Adrenal gland (tissue), 19 donors: ENCODE measurements at places on chromosomes 12 and 14.
A peak's percentile ranks its signal among the peaks of the same experiment; 100 is the strongest.

DNA sequence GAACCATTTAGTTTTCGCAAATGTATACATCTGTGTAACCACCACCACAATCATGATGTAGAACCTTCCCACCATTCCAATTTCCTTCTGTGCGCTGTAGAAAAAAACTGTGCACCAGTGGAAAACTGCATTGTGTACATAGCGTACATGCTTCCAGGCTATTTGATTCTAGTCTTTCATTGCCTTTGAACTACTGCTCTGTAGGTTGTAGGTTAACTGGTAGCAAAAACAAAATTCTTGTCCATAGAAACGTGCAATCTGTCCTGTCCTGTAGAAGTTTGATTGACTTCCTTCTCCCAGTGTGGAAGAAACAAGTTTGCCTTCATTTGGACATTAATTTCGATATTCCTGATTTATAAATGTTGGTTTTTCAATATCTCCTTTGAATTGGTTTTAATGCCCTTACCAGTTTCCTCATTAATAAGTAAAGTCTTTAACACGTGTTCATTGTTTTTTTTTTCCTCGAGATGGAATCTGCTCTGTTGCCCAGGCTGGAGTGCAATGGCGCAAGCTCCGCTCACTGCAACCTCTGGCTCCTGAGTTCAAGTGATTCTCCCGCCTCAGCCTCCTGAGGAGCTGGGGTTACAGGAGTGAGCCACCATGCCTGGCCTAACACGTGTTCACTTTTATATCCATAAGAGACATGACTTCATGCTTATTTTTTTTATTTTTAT is 3.6 kb upstream of the ISM2 start:
- no peak for DNase-seq

GRCh38 chr14:65422088-65422834 is 9.7 kb downstream of the FUT8 start:
- DNase-seq: no peak

GRCh38 chr14:68359837-68360552 is 432.9 kb downstream of the ZFP36L1 start:
- DNase-seq: no peak

DNA sequence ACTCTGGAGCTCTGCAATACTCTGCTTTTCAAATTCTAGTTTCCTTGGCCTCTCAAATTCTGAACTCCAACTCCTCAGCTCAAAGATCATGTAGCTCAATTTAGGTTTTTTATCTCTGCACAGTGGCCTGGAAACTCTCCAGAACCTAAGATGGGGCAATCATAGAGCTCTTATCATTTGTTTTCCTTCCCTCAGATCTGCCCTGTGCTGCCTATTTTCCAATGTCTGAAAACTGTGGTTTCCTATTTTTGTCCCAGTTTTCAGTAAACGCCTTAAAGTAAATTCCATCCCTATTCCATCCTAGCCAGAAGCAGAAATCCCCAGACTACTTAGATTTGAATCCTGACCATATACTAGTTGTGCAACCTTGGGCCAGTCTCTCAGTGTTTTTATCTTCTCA is 73.2 kb downstream of the CEP83 start:
- DNase-seq: peak; percentile 68

DNA sequence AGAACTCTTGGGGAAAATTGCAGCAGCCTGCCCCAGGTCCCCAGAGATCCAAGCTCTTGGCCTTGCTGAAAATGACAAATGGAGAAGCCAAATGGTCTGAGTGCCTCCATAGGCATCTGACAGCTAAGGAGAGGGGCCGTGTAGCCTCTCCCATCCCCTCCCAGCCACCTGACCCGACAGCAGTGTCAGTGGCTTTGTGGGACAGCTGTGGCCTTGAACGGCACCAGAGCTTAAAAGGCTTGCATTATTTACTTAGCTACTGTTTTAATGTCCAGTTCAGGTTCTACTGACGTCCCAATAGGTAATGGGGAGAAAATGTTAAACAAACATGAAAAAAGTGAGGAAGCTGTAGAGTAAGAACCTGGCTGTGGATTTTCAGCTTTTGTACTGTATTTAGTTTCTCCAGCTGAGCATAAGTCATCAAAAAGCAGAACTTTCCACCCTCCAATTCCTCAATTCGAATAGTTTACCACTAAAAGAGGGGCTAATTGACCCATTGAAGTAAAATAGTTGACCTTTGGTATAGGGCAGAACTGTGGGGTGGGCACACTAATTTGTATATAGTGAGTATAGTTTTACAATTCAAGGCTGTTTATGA is 50.0 kb downstream of the FOS start:
- no peak for DNase-seq

GRCh38 chr12:48852734-48853688 is 1.0 kb upstream of the DDX23 start:
- DNase-seq: peak; percentile 92

DNA sequence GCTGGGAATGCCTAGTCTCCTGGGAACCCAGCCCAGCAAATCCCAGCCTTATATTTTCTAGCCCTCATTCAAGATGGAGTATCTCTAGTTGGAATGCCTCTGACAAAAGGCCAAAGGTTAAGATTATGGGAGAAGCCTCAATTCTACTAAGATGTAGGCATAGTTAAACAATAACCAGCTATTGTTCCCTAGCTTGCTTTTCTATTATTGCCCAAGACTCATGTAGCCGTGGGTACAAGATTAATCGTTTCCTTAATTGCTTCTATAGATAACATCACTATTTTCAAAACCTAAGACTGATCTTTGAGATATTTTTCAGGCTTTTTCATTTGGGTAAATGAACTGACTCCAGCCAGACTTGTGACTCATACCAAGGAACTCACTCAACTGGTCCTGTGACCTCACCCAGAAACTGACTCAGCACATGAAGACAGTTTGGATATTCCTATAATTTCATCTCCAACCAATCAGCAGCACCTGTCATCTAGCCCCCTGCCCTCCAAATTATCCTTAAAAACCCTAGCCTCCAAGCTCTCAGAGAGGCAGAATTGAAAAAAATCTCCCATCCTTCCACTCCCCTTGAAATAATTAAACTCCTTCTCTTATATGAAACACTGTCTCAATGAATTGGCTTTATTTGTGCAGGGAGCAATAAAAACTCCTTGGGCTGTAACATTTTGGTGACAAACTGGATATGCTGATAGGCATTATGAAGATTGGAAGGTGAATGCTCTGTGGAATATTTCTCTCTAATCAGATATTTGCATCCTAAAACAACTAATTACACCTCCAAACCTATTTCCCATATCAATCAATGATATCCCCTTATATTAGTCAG is 589.0 kb downstream of the C12orf50 start:
- no peak for DNase-seq

DNA sequence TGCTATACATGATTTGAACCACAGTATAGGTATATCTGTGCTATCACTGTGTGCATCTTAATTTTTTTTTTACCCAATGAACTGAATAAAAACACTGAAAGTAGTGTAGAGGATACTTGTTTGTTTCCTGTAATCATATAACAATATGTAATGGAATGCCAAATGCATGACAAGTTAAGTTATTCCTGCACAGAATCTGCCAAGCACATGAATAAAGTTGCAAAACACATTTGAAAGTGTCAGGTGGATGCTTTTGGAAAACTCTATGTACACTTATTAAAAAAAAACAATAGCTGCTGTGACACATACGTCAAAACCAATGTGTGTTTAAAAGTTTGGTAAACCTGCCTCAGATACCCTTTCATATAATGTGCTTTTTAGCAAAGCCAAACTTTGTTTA is 1638.1 kb upstream of the SEL1L start:
- no peak for DNase-seq

GRCh38 chr14:35557221-35557747 is 23.3 kb downstream of the INSM2 start:
- no peak for DNase-seq

GRCh38 chr12:131097202-131098177 is 143.8 kb downstream of the ADGRD1 start:
- DNase-seq: peak; percentile 7

- DNase-seq: no peak
These were observed 4.7 kb upstream of the TTC7B start for GRCh38 chr14:90820958-90821357.

- DNase-seq: no peak
These were observed 4.9 kb downstream of the WSB2 start for GRCh38 chr12:118055865-118056773.

DNA sequence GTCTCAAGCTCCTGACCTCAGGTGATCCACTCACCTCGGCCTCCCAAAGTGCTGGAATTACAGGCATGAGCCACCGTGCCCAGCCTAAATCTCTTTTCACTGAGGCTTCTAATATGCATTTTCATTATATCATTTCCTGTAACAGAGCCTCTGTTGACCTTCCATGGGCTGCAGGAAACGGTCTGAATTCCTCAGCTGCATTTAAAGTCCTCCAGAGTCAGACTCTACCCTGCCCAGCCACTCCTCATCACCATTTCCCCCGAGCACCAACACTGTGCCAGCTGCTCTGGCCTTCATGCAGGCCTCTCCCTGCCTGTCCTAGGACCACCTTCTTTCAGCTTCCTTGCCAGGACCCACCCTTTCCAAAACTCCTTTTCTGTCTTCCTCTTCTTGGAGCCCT is 9.8 kb upstream of the NFKBIA start:
- DNase-seq: peak; percentile 39

- no peak for DNase-seq
These were observed 310.0 kb upstream of the DCN start for GRCh38 chr12:91492648-91493047.

- no peak for DNase-seq
These were observed 718 bp upstream of the TROAP start for GRCh38 chr12:49322367-49322707.

DNA sequence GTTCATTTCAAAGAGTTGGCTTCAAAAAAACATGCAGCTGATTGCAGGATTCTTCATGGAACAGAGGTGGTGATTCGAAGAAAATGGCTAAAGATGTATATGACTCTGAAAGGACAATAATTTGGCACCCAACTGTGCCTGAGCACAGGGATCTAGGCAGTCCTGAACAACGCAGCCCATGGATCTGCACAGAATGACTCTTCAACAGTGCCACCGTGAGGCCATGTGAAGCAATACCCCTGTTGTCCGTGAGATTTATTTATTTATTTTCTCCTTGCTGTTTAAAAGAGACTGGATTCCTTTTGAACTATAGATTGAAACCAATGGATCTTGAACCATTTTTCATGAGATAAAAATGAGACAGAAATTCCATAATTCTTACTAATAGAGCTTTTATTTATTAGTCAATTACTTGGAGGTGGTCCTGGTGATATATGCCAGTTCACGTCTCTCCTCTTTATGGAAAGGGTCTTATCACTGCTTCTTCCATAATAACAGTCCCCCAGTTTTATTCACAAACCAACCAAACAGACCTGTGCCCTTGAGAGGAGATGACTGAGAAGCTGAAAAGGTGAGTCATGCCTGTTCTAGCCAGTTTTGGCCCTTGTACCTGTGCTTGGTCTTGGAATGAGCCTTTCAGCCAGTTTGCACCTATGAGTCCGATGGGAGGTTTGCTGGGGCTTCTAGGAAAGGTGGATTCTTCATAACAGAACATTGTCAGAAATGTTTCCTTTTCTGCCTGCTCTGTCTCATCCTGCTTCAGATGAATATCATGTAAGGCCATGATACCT is 1598.3 kb downstream of the AACS start:
- DNase-seq: no peak

DNA sequence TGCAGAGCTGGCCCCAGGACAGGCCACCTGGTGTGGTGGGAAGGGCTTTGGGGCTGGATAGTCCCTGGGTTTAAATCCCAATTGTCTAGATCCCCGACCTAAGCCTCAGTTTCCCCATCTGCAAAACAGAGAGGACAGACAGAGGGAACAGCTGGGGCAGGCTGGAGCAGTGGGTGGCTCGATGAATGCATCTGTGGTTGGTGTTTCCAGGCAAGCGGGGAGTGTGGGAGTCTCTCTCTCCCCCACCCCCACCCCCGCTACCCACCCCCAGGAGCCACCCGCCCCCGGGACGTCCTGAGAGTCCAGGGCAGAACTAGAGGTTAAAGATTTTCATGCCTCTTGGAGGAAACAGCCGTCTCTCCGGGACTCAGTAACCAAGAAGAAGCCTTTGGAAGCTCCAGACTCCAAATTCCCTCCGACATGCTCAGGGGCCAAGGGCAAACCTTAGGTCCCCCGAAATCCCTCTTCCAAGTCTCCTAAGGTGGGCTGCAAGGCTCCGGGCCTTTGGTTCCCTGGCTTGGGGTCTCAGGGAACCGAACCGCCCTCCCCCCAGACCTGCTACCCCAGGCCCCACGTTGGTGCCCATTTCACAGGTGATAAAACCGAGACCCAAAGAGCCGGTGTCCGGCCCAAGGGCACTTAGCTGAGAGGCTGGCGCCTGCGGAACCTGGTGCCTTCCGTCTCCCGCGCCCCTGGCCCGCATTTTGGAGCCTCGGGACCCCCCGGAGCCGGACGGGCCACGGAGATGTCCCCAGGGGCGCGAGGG is 474 bp downstream of the TRPV4 start:
- DNase-seq: no peak

GRCh38 chr14:50998612-50999011 is 54.3 kb upstream of the PYGL start:
- DNase-seq: no peak

DNA sequence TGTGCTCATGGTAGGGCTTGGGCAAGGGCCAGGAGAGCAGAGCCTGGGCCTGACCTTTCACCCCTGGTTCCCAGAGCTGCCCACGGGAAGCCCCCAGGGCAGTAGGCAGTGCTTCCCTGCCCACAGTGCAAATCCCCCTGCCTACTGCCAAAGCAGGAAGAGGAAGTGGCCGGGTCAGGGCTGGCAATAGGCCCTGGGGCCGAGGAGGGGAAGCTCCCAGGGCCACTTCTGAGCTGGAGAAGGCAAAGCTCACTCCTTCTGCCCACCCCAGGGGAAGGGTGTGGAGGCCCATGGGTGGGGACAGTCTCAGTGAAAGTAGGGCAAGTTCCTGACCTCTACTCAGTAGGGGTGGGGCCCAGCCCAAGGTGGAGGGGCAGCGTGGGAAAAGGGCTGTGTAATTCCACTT is 5.4 kb upstream of the NR4A1 start:
- DNase-seq: peak; percentile 43

- DNase-seq: peak; percentile 18
These were observed 23.8 kb upstream of the PHC1 start for GRCh38 chr12:8890313-8891085.

DNA sequence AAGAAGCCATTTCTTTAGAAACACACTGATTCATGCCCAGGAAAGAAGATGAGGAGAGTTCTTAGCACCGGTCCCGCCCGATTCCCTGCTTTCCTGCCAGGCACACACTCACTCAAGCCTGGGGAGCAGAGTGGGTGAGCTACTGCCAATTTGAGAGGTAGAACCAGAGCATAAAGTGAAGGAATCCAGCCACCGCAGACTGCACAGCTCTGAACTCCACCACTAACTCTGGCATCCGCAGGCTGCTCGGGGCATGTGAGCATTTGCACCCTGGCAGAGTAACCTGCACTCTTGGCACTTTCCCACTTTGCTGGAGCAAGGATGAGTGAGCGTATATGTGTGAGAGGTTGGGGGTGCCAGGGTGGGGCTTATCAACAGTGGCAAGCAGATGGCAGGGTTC is 4.0 kb upstream of the SYNDIG1L start:
- DNase-seq: peak; percentile 31

GRCh38 chr14:50599700-50600444 is 39.9 kb downstream of the ATL1 start:
- DNase-seq: no peak
